NCI-H1105 treated with DMSO at 0.1 percent for 48 hours (cell line): ENCODE measurements at places on chromosomes 2 and 18.

GRCh38 chr2:223086370-223086981, 34.5 kb downstream of the KCNE4 start:
- DNase-seq = no peak

DNA sequence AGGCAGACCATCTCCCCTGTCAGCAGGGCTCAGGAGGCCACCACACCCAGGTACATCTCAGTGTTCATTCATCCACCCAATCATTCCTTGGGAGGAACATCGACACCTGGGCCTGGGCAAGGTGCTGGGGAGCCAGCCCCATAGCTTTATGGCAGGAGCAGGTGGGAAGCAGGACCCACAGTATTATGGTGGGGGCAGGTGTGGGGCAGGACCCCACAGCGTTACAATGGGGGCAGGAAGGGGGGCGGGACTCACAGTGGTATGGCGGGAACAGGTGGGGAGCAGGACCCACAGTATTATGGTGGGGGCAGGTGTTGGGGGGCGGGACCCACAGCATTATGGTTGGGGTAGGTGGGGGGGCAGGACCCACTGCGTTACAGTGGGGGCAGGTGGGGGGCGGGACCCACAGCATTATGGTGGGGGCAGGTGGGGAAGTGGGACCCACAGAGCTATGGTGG, 128.9 kb upstream of the HS6ST1 start:
- no peak for DNase-seq

- DNase-seq = no peak
Observed at GRCh38 chr18:3612315-3612714, 162.3 kb downstream of the TGIF1 start.

- no peak for DNase-seq
Observed at GRCh38 chr2:223697892-223698645, 95.9 kb upstream of the SCG2 start.

DNA sequence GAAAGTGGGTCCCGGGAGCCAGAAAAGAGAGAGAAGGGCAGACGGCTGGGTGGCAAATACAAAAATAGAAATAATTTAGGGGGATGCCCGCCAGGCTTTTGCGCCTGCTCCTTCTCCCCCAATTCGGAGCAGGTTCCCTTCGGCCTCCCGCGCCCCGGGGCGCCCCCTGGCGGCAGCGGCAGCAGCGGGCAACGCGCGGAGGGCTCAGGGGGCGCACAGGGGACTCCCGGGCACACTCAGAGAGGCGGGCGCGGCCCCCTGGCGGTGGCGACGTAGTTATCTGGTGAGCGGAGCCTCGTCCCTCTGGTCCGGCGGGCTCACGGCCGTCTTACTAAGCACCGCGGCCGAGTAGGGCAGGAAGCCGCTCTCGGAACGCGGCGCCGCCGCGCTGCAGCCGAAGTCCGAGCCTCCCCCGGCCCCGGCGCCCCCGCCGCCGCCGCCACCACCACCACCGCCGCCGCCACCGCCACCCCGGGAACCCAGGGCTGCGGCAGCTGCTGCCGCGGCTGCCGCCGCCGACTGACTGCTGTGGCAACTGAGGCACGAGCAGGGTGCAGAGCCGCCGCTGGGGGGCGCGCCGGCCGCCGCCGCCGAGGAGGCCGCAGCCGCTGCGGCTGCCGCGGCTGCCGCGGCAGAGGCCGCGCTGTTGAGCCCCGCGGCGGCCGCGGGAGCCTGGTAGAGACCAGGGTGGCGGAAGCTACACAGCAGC, 3.8 kb downstream of the EVX2 start:
- DNase-seq = no peak

DNA sequence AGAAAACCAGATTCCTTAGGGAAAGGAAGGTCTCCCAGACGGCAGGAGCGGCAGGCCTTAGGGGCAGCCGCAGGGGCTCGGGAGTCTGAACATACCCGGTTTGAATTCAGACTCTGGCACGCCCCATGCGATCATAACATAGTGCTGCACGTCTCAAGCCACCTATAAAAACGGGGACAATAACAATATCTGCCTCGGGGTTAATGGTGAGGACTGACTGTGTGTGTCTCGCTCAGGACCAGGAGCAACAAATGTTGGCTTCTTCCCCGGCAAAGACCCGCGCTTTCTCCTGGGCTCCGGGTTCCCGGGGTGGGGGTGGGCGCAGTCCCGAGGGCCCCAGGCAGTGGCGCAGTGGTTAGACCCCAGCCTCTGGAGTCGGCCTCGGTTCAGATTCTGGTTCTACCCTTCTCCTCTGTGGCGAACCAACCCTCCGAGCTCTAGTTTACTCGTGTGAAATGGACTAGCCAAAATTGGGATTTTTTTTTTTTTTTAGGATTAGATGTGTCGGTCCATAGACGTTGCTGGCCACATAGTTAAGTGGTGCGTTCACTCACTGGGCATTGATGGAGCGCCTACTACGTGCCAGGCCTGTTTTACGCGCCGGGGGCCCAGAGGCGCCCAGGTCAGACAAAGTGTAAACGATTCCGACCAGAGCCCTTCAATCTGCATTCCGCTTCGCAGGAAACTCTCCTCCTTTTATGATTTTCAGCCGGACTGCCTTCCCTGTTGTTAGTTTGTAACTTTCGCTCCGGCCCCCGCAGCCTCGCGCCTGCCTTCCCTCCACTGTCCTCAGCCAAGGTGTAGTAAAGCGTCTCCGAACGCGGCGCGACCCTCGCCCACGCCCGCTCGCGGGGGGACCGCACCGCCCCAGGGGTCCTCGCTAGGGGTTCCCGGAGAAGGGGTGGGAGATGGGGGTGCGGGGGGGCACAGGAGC, 820 bp upstream of the SH3BP4 start:
- DNase-seq = no peak

DNA sequence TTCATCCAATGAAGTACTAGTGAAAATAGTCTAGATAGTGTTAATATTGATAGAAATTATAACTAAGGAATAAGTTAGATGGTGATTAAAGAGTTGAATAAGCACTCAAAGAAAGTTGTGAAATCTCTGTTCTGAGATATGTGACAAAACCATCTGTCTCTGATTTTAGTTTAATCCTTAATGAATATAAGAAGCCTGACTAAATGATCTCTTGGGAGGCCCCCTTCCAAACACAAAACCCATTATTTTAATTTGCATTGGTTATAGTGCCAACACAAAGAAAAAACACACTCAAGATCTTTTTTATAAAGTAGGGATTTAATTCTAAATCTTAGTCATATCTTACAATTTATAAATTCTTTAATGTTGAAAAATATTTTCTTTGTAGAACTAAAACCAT, 34.0 kb downstream of the SCN2A start:
- DNase-seq = no peak

DNA sequence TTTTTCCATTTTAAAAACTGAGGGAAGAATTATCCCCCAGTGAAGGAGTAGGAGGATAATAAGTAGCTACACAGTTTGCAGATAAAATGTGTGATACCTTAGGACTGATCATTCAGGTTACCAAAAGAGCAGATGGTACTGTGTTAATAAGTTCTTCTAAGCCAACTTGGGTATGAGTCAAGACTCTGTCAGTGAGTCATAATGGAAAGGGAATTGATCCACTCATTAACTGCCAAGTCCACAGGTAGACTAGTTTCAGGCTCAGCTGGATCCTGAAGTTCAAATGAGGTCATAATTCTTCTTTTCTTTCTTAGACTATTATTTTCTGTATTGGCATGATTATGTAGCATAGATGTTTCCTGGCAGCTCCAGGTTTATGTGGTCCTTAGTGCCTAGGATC, 142.4 kb upstream of the ALPP start:
- no peak for DNase-seq

GRCh38 chr2:15584767-15585469, 6.8 kb upstream of the DDX1 start:
- DNase-seq = no peak

GRCh38 chr2:32384529-32384928, 27.7 kb downstream of the BIRC6 start:
- DNase-seq = no peak

GRCh38 chr2:6930923-6931647, 13.9 kb downstream of the RNF144A start:
- no peak for DNase-seq

GRCh38 chr2:228474466-228474865, 293.0 kb upstream of the SPHKAP start:
- DNase-seq = no peak

GRCh38 chr2:226953826-226954225, 118.0 kb downstream of the RHBDD1 start:
- DNase-seq = no peak

GRCh38 chr2:28350791-28351285, 41.8 kb upstream of the FOSL2 start:
- no peak for DNase-seq

DNA sequence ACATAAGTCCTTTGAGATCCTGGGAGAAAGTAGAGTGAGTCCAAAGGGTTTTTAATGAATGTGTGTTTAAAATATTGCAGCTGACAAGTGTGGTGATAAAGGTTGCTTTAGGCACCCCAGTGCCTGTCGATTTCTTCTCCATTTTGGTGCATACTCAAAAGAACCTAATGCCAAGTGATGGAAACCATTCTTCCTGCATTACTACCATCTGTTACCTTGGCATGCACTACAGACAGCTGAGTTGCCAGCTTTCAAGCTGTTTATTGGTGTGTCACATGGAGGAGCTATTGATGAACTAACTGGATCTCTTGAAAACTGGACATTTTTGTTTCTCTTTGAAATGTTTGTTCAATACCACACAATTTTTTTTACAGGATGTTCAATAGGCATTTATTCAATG, 350.0 kb downstream of the AKAIN1 start:
- DNase-seq = no peak

DNA sequence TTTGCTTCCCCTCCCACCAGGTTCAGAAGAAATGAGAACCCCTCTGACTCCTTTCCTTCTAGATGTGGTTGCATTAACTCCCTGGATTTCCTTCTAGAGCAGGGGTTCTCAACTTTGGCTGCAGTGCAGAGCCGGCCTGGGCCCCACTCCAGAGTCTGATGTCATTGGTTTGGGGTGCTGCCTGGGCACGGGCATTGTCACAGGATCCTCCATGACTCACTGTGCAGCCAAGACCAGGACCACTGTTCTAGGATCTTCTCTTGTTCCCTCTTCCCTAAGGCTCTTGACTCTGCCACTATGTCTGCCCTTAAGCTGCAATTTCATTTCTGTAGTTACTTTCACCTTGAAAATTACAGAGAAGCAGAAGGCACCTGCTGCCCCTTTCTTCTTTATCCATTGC, 31.8 kb downstream of the TBC1D8 start:
- no peak for DNase-seq

- DNase-seq = peak; percentile 17
Observed at GRCh38 chr2:239692362-239692851, 291.6 kb upstream of the HDAC4 start.

DNA sequence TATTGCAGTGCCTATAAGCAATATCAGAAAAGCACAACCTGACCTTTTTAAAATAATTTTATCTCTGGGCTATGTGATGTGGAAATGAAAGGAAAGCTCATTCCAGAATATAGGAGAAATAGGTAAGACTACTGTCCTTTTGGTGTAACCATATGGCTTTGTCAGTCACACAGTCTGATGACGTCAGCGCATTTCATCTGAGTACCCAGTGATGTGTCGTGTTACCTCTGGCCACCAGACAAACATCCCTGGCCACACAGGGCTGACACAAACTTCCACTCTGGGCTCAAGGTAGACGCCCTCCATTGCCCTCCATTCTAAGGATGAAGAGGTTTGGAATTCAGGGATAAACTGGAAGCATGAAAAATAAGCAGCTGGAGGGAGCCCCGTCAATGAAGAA, 506.7 kb downstream of the CMPK2 start:
- no peak for DNase-seq

DNA sequence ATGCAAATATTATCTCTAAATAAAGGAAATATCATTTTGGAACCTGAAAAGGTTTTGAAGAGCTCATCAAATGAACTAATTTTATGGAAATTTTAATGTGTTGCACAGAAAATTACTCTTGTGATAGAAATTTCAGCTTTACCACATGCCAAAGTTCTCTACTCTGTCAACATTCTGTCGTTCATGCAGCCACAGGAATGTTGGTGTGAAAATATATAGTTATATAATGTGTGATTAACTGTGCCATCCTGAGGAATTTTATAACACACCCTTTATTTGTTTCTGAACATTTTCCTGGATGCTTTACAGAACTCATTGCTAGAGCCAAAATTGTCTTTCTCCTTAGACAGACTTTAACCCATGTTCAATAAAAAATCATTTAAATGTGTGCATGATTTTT, 202.5 kb upstream of the SLC8A1 start:
- no peak for DNase-seq

DNA sequence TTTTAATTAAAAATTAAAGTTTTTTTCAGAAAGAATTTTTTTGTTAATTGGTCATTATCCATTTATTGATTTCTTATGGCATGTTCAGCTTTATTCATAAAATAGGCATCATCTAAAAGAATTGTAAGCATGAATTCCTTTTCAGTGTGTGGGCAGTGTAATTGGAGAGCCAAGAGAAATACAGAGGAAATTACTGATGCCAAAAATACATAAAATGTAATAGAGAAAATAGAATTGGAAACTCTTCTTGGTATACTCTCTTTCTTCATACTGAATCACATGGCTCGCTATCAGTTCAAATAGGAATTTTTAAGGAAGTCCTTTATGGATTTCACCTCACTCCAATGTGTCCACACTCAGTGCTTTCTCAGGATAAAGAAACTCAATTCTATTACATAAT, 663.6 kb upstream of the NRXN1 start:
- DNase-seq = no peak

DNA sequence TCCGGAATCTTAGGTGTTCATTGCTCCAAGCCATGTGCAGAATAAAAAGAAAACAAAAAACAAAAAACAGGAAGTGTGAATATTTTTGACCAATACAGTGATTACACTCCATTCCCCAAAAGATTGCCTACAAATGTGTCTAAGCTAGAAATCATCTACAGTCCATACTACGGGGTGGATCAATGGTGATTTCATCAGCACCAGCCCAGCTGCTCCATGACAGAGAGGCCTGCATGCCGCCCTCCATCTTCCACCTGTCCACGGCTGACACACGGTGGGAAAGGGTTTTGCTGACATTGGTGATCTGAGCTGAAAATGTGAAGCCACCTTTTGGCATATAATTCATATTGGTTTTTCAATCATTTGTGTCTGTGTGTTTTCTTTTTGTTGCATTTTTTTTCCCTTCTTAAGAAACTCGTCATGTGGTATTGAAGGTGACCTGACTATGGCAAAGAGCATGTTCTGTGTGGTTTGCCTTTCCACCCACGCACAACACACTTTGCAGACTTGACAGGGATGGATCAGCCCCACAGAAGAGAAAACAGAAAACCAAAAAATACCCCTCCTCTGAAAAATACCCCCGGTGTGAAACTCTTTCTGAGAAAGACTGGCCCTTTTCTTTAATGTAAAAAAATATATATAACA, 533.1 kb downstream of the RNF144A start:
- DNase-seq = no peak

DNA sequence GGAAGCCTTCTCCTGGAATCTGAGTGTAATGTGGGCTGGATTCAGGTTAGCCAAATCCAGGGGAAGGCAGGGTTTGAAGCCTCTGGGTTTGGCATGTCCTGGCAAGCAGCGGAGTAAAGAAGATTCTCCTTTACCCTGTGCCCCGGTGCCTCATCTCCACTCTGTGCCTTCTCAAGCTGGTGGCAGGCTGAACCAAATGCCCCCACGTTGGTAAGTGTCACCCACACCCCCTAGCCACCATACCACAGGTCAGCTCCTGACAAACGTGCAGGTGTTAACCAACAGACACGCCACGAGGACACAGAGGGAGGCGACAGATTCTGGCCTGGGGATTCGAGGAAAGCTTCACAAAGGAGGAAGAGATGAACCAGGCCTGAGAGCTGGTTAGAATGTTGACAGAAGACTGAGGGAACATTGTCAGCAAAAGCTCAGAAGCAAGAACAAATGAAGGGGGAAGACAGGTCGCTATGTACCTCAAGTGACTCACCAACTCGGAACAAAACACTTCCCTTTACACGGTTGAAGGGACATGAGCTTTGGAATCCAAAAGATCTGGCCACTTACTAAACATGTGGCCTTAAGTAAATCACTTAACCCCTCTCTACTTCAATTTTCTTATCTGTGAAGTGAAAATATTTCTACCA, 85.2 kb upstream of the LCLAT1 start:
- DNase-seq = no peak
